ENCODE measurements at places on chromosomes 1 and 21. TPM values are rescaled to one million over a fixed set of nuclear protein-coding genes. Genes with fewer than 3 reads are reported as not detected.

Gene HES2
- 3.0 TPM for total RNA-seq

DNA sequence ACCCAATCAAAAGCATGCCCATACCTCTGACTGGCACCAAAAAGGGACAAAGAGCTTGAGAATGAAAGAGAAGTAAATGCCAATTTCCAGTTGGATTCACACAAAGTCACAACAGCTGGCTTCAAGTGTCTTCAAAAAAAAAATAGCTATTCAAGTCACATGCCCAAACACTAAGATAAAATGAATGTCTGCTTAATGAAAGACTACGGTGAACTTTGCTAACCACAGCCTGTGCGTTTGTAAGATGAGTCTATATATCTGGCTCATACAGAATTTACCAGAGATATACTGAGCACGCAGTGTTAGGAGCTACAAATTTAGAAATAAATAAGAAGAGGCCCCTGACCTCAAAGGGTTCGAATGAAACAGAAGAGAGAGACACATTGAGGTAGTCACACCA, 73.2 kb downstream of the DAB1 start:
- no peaks in the 10 kb centered on the region for H3K4me1 ChIP-seq
- no peak overlapping the region for H3K4me3 ChIP-seq
- H3K27ac ChIP-seq: no peak overlapping the region
- no peaks in the 10 kb centered on the region for H3K36me3 ChIP-seq
- no peaks in the 10 kb centered on the region for H3K27me3 ChIP-seq

- H3K36me3 ChIP-seq: no peaks in the 10 kb centered on the region
- H3K4me1 ChIP-seq: no peaks in the 10 kb centered on the region
- no peak for DNase-seq
- no peak overlapping the region for H3K4me3 ChIP-seq
Measured at GRCh38 chr1:226586650-226587422, 38.3 kb downstream of the STUM start.

DNA sequence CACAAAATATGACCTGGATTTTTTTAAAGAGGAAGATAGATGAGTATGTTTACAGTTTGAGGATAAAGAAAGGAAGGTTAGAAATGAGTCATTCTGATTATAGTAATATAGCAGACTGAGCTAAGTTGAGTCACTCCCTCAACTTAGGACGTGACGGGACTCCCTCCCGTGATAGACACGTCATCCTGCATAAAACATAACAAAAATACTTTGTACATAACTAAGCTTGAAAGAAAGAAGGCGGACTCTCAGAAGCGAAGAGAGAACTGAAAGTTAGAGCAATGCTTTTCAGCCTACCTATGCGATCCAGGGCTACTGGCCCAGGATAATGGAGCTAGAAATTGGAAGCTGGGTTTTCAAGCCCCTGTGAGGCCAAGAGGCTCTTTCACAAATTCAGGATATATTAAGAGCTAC, 53.0 kb upstream of the DESI2 start:
- H3K27ac ChIP-seq: peak overlapping the region; percentile 81
- H3K36me3 ChIP-seq: no peaks in the 10 kb centered on the region
- no peaks in the 10 kb centered on the region for H3K27me3 ChIP-seq
- DNase-seq: peak; percentile 95

GRCh38 chr1:184881941-184882913, 92.1 kb downstream of the NIBAN1 start:
- H3K4me3 ChIP-seq: no peak overlapping the region
- peak overlapping the region; percentile 28 for H3K27ac ChIP-seq
- no peaks in the 10 kb centered on the region for H3K27me3 ChIP-seq
- DNase-seq: peak; percentile 74
- no peaks in the 10 kb centered on the region for H3K36me3 ChIP-seq

All from astrocyte (in vitro differentiated cells and primary cell).